ENCODE measurements at places on chromosomes 13 and 19.

DNA sequence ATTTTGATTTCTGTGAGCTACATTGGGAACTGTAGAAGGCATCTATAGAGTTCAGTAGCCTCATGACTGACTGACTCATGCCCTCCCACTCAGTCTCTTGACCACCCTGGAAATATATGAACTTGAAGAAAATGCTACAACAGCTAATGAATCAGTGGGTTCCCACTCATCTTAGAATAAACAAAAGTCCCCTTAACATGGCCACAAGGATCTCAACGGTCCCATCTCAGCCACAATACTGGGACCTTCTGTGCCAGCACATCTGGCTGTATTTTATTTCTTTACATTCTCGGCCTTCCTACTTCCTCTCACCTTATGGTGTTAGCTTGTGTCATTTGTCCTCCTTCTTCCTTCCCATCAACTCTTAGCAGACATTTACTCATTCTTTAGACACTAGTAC is 619.8 kb downstream of the DCT start:
- no peak for DNase-seq

DNA sequence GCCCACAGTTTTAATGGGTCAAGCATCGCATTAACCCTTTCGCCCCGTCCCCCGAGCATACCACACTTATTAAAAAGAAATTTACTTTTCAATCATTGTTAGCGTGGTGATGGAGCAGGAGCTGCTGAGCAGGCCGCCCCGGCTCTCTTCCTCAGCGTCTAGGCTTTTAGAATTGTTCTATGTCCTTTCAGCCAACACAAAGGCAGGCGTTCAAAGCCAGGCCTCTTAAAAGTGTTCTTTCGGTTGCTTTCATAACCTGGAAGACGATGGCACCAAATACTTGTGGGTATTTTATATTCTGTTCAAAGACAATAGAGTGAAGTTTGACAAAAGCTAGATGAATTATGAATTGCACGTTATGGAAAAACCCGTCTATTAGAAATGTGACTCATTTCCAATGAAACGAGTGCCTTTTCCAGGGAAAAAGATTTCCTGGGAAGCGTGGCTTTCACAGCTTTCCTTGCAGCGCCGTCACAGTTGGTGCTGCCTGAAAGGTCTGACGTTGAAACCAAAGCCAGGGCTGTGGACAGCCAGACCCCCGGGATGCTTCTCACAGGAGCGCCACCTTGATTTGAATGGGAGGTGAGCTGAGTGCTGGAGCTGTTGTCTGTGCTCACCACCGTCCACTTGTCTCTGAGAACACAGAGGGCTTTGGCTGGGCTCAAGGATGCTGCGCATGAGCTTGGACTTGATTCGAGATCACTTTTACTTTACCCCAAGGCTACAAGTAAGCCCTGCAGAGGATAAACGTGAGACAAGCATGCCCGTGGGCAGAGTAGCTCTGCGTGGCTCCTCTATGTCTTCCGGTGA is 78.8 kb downstream of the SOX1 start:
- DNase-seq, result no peak

- DNase-seq, result no peak
Observed at GRCh38 chr19:20388706-20389225, 176.8 kb downstream of the ZNF737 start.

DNA sequence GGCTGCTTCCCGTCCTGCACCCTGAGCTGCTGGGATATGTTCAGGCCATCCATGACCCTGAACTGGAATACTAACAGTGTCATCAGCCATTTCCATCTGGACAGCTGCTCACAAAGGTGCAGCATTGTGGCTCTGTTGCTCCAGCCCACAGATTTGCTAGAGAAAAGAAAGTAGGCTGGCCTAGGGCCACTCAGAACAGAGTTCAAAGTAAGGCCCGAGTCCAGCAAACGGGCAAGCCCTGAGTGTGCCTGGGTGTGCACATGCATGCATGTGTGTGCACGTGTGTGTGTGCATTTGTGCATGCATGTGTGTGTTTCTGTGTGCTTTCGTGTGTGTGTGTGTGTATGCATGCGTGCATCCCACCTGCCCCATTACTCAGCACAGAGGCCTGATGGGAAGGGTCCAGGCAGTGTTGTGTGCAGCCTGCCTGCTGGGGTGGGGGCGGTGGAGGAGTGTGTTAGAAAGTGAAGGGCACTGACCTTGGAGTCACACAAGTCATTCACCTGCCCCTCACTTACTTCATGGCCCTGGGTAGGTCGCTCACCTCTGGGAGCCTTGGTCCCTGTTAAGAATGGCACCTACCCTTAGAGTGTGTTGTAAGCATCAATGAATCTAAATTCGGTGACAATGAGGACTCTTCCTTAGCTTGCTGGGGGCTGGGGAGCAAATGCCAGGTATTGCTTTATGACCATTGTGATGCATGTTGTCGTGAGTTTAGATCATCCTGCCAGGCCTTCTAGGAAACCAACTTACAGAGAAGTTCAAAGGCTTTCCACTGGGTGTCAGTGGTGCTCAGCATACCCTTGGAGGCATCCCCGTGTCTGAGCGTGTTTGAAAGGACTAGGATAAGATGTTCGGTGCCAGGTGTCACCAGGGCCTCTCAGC is 53.2 kb downstream of the GPR12 start:
- DNase-seq, result no peak

GRCh38 chr13:52931131-52931530 is 82.7 kb upstream of the PCDH8 start:
- no peak for DNase-seq

- DNase-seq, result no peak
Observed at GRCh38 chr19:478236-478903, 17.5 kb upstream of the SHC2 start.

GRCh38 chr13:25037057-25037813 is 58.7 kb upstream of the PABPC3 start:
- DNase-seq, result peak; percentile 28

GRCh38 chr19:47058621-47059022 is 10.2 kb upstream of the TMEM160 start:
- no peak for DNase-seq

- peak; percentile 43 for DNase-seq
Observed at GRCh38 chr19:9936326-9937000, at the start of gene OLFM2. OLFM2 (minus strand) TSS chr19:9936515; CDS start chr19:9936366, 149 bp downstream.

DNA sequence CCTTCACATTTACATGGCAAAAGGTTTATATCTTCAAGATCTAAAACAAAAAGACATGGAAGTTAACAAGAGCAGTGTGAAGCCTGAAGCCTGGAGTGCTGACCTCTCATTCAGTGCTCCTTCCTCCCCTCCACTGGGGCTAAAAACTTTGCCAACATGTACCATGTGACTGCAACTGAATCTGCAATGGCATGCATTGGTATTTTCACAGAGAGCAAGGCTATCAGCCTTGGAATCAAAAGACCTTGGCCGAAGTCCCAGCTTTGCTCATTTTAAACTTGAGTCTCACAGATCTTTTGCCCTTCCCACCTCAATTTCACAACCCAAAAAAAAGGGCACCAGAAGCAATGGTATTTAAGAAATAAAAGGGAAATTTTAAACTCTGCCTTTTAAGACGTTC is 325.1 kb downstream of the DCT start:
- no peak for DNase-seq

- DNase-seq, result no peak
Observed at GRCh38 chr13:26310003-26310402, 56.1 kb downstream of the CDK8 start.

DNA sequence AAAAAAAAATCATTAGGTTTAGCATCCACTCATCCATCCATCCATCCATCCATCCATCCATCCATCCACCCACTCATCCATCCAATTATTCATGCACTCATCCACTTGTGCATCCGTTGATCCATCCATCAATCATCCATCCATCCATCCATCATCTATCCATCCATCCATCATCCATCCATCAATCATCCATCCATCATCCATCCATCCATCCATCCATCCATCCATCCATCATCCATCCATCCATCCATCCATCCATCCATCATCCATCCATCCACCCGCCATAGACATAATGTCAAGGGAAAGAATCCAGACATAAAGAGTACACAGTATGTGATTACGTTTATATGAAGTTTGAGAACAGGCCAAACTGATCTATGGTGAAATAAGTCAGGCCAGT is 9.0 kb upstream of the SELENOW start:
- no peak for DNase-seq

DNA sequence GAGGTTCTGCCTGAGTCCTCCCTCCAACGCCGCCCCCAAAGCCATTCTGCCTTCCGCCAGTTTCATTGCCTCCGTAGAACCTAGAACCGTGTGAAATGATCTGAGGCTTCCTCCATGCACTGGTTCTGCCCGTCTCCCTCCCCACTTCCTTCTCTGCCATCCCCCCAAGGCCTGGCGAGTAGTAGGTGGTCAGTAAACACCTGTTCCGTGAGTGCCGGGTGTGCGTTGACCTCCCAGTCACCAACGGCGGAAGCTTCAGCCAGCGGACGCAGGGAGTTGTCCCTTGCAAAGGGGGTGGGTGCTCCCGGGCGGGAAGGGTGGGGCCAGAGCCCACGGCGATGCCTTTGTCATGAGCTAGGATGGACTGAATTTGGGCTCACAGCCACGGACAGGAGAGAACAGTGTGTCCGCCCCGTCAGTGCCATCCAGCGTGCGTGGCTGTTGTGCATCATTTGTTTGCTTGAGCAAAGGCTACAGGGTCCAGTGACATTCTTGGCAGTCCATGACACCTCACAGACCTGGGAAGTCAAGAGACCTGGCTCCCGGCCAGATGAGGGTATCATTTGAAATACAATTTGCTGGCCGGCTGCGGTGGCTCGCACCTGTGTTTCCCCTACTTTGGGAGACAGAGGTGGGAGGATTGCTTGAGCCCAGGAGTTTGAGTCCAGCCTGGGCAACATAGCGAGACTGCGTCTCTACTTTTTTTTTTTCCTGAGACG is 43.1 kb downstream of the NFIC start:
- DNase-seq, result no peak

- DNase-seq, result no peak
Observed at GRCh38 chr19:45150180-45150579, 10.6 kb downstream of the NKPD1 start.

DNA sequence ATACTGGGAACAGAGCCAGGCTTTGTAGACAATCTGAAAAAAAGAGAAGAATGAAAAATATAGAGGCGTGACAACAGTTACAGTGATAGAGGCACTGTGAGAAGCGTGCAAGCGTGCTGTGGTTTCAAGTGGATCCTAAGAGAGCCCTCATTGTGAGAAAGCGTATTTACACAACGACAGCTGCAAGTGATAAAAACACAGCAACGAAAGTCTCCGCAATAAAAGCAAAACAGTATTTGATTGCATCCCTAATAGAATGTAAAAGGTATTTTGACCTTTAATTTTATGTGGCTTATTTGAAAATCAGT is 642.7 kb upstream of the ARGLU1 start:
- no peak for DNase-seq

- no peak for DNase-seq
Observed at GRCh38 chr13:60152904-60153303, 10.8 kb downstream of the DIAPH3 start.

DNA sequence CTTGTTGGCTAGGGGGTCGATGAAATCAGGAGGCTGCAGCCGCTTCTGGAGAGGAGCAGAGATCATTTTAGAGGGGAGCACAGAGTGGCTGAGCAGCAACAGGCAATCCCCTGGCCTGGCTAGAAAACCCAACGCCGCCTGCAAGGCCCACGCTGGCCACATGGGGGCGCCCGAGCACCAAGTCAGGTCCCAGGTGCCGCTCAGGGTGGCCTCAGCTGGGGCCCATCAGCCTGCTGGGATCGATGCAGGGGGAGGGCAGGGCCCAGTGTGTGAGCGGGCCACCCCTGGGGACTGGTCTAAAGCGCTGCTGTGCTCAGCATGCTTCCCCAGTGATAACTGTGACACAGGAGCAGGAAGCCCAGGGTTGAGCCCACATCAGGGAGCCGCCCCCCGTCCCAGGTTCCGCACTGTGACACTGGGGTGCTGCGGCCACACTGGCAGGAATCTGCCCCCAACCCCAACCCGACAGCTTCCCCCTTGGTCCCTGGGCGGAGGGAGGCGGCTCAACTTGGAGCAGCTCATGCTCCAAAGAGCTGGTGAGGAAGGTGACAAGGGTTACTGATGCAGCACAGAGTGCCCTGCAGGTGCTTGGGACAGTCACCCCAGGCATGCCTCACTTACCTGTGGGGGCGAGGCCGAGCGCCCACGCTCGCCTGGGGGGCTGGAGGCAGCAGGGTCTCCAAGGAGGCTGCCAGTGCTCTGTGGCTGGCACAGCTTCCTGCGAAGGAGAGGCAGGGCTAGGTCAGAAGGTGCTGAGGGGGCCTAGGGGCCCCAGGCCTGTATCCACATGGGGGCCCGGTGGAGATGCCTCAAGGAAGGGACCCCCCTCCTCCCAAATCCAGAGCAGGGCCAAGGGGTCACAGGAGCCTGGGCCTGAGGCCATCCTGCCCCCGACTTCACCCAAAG is 13.3 kb upstream of the ISYNA1 start:
- peak; percentile 88 for DNase-seq

DNA sequence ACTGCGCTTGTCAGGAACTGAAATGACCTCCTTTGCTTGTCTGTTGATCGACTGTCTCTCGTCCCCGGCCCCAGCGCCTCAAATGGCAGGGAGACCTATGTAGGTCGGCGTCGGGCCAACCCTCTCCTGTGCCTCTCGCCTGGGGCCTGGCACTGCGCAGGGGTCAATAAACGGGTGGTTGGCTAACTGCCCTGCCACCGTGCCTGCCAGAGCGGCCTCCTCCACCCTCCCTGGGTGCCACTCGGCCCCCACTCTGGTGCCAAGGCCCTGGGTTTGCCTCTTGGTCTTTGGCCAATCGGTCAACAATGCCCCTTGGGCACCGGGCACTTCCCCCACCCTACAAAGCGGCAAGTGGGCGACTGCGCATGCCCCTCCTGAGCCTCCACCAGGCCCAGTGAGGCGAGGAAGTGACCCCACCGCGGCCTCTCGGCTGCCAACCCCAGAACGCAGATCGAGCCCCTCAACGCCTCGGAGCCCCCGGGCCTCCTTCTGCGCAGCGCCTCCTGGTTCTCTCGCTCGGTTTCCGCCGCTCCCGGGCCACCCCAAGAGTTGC is 1.1 kb downstream of the KEAP1 start:
- DNase-seq, result peak; percentile 57

DNA sequence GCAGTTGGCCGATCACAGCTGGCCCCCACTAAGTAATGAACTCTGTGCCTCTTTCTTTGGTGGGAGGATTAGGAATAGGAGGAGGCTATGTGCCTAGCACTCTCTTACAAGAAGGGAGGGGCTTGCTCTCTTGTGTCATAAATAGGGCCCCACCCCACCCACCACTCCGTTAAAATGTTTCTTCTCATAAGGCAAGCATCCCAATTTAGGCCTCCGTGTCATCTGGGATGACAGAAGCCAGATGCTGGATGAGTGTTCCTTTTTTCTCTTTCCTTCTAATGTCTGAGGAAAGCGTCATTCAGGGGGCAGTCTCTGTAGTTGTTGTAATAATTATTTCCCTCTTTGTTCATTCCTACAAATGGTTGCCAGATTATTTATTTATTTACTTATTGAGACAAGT is at the start of gene LIPE:
TSS of gene LIPE (minus strand) at position 76 of the 400 bp plus-strand sequence. CDS start 239 bp downstream, outside the sequence.
- DNase-seq, result no peak

DNA sequence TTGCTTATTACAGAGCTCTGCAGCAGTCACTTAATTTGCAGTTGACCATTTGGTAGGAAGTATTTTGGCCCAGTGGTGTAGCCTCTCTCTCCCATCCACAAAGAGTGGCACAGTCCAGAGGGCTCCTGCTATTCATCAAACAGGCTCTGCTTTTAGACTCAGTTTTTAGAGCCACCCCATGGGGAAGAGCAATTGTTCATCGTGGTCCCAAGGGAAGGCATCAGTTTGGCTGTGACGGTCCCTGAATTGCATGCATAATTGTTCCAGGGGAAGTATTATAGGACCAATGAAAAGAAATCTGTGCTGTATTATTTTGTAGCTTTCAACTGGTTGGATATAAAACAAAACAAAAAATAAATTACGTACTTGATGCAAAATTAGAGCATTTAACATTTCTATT is 799.0 kb downstream of the DACH1 start:
- no peak for DNase-seq

Data from stimulated activated CD4-positive, alpha-beta T cell treated with anti-CD3 and anti-CD28 coated beads, Interleukin-4, amount 100 ng/mL, for 1 hour (primary cell).